Upper lobe of left lung (tissue), 6 donors: ENCODE measurements at places on chromosomes 2 and 18. TPM values are rescaled to one million over a fixed set of nuclear protein-coding genes. Genes with fewer than 3 reads are reported as not detected.

Gene CBLN2
- not detected for total RNA-seq

Gene GYPC
- total RNA-seq, result 100 TPM

Gene DUSP19
- 3.5 TPM for total RNA-seq

Gene ANKRD30B
- not detected for total RNA-seq

Gene FBXO15
- 2.6 TPM for total RNA-seq

Gene LRRTM1
- total RNA-seq, result 0.22 TPM

Gene DOK6
- total RNA-seq, result 4.4 TPM

Gene C1QL2
- not detected for total RNA-seq

Gene BOLL
- total RNA-seq, result not detected

Gene UPP2
- total RNA-seq, result not detected

Gene HRH4
- total RNA-seq, result 0.74 TPM

Gene MARCO
- 499 TPM for total RNA-seq

Gene SULT1C4
- 9.4 TPM for total RNA-seq

Gene ARHGAP25
- 34.6 TPM for total RNA-seq

DNA sequence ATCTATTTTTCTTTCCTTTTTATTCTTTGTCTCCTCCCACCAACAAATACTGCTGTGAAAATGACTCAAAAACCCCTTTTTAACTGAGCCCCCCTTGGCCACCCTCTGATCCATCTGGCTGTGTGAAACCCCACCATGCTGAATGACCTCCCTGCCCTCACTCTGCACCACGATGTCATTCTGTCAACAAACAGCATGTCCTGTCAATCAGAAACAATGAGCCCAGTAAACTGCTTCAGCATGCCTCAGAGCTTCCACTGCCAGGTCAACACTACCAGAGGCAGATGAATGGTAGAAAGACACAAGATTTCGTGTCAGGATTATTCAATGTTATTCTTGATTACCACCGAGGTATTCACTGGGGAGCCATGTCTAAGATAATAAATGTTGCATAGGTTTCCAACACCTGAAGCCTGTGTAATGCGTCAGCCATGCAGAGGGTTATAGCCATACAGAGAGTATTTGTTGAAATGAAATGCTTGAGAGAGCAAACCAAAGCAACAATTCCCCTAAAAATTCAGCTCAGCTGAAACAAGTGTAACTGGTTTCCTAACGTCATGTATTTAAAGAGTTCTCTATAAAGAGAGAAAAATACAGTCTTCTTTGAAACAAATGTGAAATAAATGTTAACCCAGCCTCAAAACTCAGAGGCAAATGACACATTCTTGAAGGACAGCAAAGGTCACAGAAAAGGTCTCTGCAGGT lies 76.7 kb downstream of the LRP2 start:
- DNase-seq, result no peak

- no peak for DNase-seq
These were observed 467.4 kb downstream of the EIPR1 start for GRCh38 chr2:2910259-2910658.

- DNase-seq, result no peak
These were observed 6.9 kb upstream of the BCL2L11 start for GRCh38 chr2:111113838-111114237.

GRCh38 chr2:8263901-8264300 lies 418.0 kb upstream of the ID2 start:
- no peak for DNase-seq

GRCh38 chr2:20052861-20053281 lies 1.4 kb upstream of the LAPTM4A start:
- no peak for DNase-seq

DNA sequence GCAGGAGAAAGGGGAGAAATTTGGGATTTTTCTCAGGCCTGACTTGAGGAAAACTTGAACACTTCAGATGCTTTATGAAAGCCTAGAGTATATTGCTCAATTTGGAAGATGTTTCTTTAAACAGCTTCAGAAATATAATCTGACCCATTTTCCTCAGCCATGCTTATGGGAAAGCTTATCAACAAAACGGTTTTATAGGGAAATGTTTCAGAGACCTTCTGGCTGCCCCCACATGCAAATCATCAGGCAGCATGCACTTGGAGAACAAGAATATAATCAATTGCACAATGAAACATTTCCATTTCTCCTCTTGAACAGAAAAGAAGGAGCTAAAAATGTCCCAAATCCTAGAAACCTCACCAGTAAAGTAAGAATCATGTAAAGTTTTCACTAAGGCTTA lies 411.2 kb upstream of the ETAA1 start:
- DNase-seq, result no peak

DNA sequence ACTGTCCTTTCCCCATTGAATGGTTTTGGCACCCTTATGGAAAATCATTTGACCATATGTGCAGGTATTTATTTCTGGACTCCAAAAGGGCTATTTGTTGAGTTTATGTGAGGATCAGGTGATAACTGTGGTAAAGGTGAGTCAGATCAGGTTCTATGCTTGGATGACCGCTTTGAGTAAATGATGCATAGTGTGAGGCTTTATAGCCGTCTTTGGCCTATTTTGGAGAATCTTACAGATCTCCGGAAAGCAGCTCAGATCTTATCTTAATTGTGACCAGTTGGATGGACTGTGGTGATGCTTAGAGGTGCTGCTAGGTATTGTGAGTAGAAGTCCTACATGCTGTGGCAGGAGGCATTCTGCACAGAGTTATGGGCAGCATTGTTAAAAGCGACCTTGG lies 126.2 kb downstream of the METTL8 start:
- no peak for DNase-seq

- peak; percentile 33 for DNase-seq
These were observed 36.4 kb downstream of the TSHZ1 start for GRCh38 chr18:75246721-75247610.

DNA sequence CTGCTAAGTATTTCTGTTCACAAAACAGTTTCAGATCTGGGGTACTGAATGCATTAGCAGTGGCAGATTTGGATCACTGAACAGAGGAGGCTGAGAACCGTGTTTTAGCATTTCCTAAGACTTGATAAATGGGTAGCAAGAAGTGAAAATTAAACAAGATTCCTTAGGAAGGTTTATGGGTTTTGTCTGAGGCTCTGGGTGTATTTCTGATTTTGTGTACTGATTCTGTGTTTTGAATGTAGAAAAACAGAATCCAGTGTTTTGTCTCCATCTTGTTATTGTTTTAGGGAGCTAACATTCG lies 1.4 kb downstream of the FAM117B start:
- no peak for DNase-seq

DNA sequence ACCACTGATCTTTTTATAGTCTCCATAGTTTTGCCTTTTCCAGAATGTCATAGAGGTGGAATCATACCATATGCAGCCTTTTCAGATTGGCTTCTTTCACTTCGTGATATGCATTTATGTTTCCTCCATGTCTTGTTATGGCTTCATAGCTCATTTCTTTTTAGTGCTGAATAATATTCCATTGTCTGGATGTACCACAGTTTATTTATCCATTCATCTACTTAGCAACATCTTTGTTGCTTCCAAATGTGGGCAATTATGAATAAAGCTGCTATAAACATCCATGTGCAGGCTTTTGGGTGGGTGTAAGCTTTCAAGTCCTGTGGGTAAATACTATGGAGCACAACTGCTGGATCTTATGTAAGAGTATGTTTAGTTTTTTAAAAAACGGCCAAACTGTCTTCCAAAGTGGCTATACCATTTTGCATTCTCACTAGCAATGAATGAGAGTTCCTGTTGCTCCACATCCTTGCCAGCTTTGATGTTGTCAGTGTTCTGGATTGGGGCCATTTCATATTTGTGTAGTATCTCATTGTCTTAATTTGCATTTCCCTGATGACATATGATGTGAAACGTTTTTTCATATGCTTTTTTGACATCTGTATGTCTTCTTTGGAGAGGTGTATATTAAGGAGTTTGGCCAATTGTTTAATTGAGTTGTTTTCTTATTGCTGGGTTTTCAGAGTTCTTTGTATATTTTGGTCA lies 20.6 kb downstream of the STPG4 start:
- no peak for DNase-seq

DNA sequence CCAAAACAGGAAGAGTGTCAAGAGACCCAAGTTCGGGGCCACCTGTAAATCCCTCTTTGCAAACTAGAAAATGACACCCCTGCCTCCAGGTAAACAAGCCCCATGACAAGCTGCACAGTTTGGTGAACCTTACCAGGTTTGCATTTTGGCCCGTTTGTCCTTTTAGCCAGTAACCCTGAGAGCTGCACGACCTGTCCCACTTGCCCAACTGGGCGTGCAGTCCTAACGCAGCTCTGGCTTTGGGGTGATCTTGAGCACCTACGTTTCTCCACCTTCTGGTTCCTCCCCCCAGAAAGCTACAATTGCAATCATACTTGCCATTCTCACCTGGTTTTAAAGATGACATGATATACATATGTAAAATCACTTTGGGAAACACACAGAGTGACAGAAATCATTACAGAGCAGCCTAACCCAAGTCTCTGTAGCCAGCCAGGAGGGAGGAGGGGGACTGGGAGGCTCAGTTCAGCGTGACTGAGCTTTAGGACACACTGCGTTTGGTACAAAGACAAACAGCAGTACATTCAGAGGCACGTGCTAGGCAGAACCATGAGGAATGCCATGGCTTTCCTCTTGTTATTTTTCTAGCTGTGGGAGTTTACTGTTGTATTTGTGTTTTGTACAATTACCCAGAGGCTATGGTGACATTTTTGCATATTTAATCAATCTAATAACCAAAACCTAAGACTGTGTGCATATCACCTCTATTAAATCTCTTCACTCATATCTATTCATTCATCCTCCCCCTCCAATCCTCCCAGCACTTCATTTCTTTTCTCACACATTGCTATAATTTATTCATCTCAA lies 304.0 kb downstream of the IRS1 start:
- DNase-seq, result no peak

- no peak for DNase-seq
These were observed 644.3 kb downstream of the IRS1 start for GRCh38 chr2:226155093-226155875.

GRCh38 chr18:7576685-7577084 lies 9.6 kb downstream of the PTPRM start:
- DNase-seq, result no peak

DNA sequence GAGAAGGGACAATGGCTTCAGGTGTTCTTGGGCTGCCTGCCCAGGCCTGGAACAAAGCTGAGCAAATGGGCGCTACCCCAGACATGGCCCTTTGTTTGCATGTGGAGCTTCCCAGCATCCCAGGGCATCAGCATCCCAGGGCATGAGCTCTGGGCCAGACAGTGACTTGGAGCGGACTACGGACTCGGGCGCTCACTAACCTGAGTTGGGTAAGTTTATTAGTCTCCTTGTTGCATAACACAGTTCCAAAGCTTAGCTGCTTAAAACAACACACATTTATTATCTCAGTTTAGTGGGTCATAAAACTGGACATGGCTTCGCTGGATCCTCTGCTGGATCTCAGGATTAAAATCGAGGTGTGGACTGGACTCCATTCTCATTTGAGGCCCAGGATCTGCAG lies 35.8 kb downstream of the MC2R start:
- DNase-seq, result no peak

- no peak for DNase-seq
These were observed 85.3 kb upstream of the ZNF397 start for GRCh38 chr18:35155398-35156117.

- no peak for DNase-seq
These were observed 101.5 kb upstream of the STON1 start for GRCh38 chr2:48428449-48428848.

DNA sequence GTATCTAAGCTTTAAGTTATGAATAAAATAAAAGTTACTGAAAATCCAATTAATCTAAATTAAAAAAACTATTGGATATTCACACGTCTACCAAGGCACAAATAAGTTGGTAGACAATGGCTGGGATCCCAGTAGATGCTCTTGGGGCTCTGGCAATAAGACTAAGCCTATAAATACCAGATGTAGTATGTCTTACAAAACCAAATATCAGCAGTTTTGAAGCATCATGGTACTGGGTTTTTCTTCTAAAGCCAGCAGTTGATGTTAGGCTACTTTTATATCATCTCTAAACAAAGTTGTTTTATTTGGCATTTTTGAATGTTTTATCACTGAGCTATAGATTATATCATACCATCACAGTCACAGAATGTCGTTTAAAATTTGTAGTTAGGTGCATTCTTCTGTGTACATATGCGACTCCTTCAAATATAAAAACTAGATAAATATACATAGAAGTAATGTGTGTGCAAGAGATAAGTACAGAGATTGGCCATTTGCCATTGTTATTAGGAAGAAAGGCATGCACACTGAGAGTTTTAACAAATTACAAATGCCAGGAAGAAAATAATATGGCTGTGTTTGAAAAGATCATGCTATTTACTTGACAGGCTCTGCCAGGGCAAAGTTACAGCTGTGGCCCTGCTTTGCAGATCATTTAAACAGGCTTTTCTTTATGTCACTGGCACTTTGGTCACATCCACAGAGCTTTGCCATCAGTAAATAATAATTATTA lies 21.6 kb upstream of the TMEM17 start:
- DNase-seq, result no peak

DNA sequence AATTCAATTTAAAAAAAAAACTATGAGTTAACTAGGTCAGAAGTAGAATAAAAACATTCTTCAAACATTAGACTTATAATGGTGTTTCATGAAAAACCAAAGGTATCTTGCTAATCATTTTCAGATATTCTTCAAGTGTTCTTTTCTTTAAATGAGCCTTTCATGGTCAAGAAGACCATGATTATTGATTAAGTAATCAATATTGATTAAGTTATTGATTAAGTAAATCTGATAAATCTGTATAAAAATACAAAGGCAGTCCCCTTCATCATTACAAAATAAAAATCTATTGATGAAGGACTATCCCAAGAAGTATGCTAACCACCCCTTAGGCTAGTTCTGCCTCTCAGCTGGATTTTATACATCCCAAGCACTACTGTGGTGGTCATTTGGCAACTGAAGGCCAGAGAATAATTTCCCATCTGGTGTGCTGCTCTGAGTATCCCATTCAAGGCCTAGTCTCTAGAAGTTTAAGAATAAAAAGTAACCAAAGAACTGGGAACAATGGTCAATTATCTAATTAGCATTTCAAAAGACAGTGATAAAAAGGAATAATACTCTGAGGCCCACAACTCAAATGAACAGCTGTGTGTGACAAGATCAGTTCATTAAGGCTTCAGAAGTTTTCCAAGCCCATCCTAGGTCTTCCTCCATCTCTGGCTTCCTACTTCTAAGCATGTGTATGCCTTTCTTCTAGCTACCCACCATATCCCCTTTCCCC lies 63.5 kb downstream of the TCF4 start:
- DNase-seq, result no peak

DNA sequence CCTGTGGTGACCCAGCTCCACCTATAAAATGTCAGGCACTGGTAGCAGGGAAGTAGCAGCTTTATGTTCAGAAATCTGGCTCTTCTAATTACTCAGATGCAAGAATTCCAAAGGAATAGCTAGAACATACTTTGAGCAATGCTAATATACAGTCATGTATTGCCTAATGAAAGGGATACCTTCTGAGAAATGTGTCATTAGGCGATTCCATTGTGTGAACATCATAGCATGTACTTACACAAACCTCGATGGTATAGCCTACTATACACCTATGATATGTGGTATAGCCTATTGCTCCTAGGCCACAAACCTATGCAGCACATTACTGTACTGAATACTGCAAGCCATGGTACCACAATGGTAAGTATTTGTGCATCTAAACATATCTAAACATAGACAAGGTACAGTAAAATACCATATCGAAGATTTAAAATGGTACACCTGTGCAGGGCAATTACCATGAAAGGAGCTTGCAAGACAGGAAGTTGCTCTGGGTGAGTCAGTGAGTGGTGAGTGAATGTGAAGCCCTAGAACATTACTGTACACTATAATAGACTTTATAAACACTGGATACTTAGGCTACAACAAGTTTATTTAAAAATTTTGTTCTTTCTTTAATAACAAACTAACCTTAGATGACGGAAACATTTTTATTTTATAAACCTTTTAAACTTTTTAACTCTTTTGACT lies 50.3 kb upstream of the ETAA1 start:
- DNase-seq, result no peak

GRCh38 chr2:198114064-198114463 lies 309.7 kb downstream of the PLCL1 start:
- DNase-seq, result no peak
